ENCODE measurements at places on chromosomes 12 and 14. TPM values are rescaled to one million over a fixed set of nuclear protein-coding genes. Genes with fewer than 3 reads are reported as not detected.

Gene AMIGO2
- 1.9 TPM for total RNA-seq

Gene ETFBKMT
- total RNA-seq: 2.1 TPM

Gene IGF1
- 1.5 TPM for total RNA-seq

Gene TWF1
- total RNA-seq: 140 TPM

Gene KRT75
- total RNA-seq: not detected

Gene TAS2R14
- 3.1 TPM for total RNA-seq

Gene IL26
- total RNA-seq: not detected

Gene GTF2H3
- total RNA-seq: 45.6 TPM

Gene RNASE8
- not detected for total RNA-seq

Gene NPFF
- not detected for total RNA-seq

Gene PRKAB1
- total RNA-seq: 34.5 TPM

Gene CLSTN3
- 44.3 TPM for total RNA-seq

Gene C12orf50
- total RNA-seq: not detected

DNA sequence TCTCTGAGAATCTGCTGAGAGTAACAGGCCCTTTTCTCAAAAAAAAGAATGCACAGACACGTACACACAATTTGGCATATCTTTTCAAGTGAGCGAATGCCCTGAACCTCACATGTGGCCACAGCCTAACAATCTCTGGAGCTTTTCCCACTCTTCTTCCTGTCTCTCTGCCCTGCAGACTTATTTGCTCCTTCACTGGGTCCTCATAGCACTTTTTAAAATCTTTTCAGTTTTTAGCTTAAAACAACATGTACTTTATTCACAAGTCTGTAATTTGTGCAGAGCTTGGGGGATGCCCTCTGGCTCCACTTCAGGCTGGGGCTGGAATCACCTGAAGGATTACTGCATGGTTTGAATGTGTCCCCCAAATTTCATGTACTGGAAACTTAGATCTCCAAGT is 9.0 kb downstream of the MAP1LC3B2 start:
- DNase-seq: no peak

DNA sequence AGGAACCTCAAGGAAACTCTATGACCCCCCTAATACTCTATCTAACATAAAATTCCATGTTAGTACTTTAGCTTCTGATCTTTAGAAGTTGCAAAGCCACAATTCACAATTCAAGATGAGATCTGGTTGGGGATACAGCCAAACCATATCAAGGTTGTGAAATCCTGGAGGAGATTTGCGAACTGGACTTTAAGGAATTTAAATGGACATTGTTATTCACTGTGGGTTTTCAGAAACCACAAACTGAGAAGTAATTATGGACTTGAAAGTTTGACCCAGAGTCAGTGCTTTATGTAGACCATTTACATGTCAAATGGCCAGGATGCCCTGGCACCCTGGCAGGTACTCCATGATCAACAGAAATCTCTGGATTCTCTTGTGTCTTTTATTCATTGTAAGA is 14.2 kb upstream of the CDKL1 start:
- DNase-seq: no peak

DNA sequence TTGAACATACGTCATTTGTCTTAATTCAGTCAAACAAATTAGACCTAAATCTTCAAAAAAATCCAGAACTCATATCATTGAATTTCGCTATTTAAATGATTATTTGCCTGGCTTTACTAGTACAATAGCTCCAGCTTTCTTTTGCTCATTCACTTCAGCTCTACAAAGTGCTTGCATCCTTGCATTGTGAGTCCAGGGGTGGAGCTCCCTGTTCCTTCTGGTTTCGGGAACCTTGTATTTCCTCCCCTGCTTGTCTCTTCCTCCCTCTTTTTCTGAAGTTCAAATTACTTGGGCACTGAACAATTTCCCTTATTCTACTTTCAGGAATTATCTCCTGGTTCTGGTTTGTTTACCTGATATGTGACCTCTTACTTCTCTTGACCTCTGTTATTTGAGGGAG is 58.1 kb upstream of the KITLG start:
- no peak for DNase-seq

- DNase-seq: no peak
Measured at GRCh38 chr12:112841906-112842305, 50.4 kb downstream of the RPH3A start.

- no peak for DNase-seq
Measured at GRCh38 chr14:96205059-96205977, 679 bp downstream of the BDKRB2 start.

GRCh38 chr12:43856972-43857371 is 21.1 kb downstream of the TMEM117 start:
- no peak for DNase-seq

- DNase-seq: peak; percentile 63
Measured at GRCh38 chr12:39127401-39127800, 222.0 kb upstream of the CPNE8 start.

DNA sequence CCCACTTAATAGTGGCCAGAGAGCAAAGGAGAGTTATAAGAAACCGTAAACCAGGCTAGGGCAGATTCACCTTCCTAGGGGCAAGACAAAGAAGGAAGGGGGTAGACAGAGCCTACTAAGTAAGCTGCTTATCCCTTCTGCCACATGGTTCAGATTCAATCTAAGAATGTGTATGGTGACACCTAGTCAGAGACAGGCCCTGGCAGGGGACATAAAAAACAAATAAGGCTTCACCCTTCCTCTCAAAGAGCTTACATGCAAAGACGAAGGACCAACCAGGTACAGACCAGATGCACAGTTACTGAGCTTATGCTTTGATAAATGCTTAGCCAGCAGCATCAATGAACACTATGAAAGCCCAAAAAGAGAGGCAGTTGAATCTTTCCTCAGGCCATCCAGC is 4.4 kb downstream of the CYP27B1 start:
- DNase-seq: no peak

DNA sequence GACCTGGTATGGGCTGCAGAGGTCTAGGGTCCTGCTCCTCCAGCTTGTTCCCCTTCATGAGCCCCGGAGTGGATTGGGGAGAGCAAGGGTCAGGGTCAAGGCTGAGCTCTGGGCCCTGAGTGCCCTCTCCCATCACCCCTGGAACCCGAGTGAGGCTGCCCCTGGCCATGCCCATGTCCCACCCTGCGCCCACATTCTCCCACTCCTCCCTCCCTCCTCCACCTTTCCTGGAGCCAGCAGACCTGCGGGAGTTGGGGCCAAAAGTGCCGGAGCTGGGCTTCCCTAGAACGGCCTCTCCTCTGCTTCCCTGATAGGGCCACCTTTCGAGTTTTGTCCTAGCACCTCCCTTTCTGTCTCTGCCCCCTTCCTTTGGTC is 590 bp downstream of the SCNN1A start:
- DNase-seq: no peak

- no peak for DNase-seq
Measured at GRCh38 chr14:56199095-56199981, 81.1 kb downstream of the PELI2 start.

GRCh38 chr12:67331123-67331522 is 62.0 kb downstream of the CAND1 start:
- DNase-seq: no peak

- no peak for DNase-seq
Measured at GRCh38 chr14:93183596-93184317, 940 bp downstream of the MOAP1 start.

DNA sequence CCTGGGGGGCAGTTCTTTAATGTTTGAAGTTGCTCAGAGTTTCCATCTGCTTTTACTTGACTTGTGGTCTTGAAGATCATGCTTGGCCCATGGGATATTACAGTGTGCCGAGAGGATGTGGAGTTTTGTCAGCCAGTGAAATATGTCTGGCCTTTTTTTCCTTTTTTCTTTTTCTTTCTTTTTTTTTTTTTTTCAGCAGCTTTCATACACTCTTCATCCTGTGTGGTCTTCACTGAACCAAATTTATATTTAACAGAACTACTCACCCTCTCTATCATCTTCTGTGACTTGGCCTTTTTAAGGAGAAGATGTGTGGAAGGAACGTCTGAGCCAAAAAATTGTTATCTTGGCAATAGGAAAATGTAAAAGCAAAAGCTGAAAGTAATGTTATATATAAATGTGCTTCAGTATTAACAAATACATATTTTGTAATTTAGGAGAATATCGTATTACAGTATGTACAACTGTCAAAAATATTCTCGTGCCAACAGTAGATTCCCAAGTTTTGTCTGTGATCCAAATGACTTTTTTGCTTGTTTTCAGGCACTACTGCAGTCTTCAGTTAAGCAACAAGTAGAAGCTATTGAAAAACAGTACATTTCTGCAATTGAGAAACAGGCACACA is 200.6 kb downstream of the CCDC91 start:
- DNase-seq: no peak

GRCh38 chr12:90124289-90124688 is 415.7 kb upstream of the ATP2B1 start:
- no peak for DNase-seq

DNA sequence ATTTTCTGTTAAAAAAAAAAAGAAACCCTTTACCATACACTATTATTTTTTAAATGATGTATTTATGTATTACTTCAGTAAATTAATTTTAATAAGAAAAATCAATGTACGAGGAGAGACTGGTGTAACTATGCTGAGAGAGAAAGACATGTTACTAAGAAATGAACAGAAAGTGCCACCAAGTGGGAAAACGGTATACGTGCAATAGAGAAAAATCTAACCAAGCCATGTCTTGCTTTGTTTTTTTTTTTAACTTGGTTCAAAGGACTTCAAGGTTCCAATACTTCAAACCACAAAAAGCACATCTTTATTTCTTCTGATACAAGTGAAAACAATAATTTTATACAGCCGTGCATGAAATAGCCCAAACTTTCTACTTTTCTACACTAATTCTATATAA is 22.9 kb downstream of the NDUFA12 start:
- no peak for DNase-seq

GRCh38 chr12:92275443-92276154 is 130.0 kb upstream of the BTG1 start:
- DNase-seq: no peak

- no peak for DNase-seq
Measured at GRCh38 chr14:90674043-90674670, 142.1 kb downstream of the TTC7B start.

- DNase-seq: no peak
Measured at GRCh38 chr12:119145367-119145766, 33.4 kb upstream of the HSPB8 start.

DNA sequence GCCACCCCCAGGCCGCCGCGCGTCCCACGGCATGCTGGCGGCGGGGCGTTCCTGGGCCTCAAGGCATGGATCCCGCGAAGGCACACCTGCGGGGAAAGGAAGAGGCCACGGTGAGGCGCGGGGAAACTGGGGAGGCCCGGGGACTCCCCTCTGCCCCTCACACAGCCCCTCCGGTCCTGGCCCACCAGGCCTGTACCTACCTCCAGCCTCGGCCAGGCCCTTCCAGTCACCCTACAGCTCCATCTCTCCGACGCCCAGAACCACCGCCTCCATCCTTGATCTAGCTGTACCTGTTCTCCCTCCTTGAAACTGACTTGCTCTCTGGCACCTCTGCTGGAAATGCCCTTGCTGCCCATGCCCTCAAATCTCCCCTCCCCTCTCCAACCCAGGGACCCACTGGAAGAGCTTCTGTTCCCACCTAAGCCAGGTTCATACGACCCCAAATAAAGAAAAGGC is 1.7 kb downstream of the ANKRD9 start:
- no peak for DNase-seq

DNA sequence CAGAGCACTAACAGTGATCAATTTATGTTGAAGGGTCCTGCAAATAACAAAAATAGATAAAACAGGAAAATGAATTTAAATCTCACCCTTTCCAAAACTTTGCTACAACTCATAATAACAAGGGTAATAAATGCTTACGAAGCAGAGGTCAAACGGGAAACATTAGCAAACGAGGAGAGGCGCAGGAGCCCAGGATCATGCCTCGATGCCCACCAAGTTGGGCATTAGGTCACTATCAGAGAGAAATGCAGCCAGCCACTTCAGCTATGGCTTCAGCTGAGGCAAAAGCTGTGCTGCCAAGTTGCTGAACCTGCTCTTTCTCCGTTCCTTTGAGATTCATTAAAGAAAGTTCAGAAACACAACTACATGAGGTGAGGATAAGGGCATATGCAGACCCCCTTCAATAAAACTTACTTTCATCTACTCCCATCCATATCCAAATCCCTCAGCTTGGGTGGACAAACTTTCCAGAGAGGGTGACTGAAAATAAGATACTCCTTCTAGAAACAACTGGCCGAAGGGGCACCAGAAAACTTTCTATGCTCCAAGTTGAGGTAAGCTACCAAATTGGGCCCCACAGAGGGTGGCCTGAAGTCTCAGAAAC is 7.9 kb downstream of the NKX2-1 start:
- no peak for DNase-seq

DNA sequence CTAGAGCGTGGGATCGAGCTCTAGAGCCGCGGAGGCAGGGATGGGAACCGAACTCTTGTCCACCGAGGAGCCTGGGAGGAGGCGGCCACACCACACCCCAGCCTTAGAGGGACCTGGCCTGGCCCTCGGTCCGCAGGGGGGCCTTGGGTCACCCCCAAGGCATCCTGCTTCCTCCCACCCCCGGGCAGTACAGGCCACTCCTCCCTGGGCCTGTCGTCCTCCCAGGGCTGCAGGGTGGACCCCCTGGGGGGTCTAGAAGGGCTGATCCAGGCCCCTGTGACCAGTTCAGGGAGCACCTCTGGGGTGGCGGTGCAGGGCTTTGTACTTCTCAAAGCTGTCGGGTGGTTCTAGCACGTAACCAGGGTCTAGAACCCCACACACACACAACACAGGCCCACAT is 79.1 kb upstream of the FBRSL1 start:
- DNase-seq: no peak

DNA sequence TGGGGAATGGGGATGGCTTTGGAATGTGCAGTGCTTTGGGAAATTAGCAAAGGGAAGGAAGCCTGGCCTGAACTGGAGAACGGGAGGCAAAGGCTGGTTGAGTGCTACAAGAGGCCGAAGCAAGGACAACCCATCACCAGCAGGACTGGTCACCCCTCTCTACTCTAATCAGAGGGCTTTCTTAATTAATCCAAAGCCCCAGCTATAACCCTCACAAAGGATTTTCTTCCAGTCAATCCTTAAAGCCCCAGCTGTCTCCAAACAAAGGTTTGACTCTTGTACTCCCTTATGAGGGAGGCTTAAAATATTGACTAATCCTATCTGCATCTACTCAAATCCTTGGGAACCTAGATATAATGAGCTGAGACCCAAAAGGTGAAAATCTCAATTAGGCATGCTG is 256.3 kb downstream of the NTF3 start:
- DNase-seq: no peak

DNA sequence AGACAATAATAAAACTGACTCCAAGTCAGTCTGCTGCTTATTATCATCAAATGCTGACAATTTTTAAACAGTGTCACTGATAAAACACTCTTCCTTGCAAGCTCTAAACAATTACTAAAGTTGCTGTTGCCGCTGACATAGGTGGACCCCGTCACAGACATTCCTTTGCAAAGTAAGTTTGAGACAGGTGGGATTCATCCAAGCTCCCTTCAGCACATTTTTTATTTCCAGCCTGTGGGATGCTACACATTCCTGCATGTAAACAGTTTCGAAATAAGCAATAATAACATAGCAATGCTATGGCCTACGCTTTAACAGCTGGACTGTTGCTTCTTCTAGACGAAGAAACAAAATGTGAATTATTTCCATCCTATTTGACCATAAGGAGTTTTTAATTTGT is 85.4 kb upstream of the HIF1A start:
- no peak for DNase-seq

All from Caco-2 (cell line).